ENCODE measurements at places on chromosomes 4 and X. TPM values are rescaled to one million over a fixed set of nuclear protein-coding genes. Genes with fewer than 3 reads are reported as not detected.

GRCh38 chr4:169179609-169180521 is 90.9 kb downstream of the SH3RF1 start:
- no peak for DNase-seq

DNA sequence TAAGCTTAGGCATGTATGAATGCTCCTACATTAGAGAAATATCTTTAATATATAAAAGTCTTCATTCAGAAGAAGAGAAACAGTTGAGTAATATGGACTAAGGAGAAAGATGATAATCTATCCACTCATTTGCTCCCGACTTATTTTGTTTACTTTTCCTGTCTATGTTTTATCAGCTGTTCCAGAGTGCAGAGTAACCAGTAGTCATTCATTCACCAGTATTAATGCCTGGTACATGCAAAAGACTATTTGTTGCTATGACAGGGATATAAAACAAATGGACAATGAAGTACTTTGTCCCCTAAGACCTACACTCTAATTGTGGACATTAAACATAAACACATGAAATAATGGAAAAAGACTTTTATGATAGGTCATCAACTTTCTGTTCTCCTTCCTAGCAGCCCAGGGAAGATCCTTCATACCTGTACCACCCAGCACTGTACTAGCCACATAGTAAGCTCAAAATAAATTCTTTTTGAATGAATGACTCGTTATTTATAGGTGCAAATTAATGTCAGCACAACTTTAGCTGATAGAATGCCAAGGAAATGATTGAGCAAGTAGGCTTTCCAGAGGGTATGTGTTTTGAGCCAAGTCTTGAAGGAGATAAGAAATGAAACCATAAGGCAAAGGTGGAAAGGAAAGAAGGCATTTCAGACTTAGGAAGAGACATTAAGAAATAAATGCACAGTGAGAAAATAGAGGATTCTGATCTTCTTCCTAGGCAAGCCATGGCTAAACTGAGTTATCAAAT is 45.0 kb upstream of the IL13RA1 start:
- no peak for DNase-seq

DNA sequence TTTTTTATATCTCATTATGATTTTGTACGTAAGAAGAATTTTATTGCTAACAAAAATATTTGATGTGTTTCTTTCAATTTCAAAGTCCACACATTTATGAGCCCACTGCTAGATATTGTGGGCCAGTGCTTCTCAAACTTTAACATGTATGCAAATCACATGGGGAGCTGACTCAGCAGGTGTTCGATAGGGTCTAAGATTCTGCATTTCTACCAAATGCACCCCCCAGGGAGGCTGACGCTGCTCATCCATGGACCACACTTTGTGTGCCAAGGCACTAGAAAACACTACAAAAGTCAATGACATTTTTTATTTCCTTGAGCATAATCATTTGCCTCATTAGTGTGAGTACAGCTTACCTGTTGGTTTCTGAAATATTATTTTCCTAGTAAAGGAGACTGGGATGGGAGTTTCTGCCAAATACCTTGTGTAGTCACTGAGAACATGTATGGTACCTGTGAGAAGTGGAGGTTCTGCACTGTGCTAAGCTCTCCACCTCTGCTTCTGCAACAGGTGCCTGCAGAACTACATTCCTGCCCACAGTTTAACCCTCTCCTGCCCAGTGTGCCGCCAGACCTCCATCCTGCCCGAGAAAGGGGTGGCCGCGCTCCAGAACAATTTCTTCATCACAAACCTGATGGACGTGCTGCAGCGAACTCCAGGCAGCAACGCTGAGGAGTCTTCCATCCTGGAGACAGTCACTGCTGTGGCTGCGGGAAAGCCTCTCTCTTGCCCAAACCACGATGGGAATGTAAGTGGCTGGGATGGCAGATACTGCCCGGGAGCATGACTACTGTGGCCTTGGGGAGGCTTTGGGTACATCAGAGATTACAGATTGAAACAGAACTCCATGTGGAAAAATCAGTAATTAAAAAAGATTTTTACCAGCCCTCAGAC is 68.9 kb upstream of the MND1 start:
- DNase-seq, result no peak

- DNase-seq, result no peak
These were observed 647.2 kb upstream of the FRG1 start for GRCh38 chr4:189293459-189293858.

Gene RIBC1
- polyA plus RNA-seq, result 0.25 TPM

Data from CD14-positive monocyte (primary cell).